ENCODE measurements at places on chromosomes 2 and 18.
A peak's percentile ranks its signal among the peaks of the same experiment; 100 is the strongest.

DNA sequence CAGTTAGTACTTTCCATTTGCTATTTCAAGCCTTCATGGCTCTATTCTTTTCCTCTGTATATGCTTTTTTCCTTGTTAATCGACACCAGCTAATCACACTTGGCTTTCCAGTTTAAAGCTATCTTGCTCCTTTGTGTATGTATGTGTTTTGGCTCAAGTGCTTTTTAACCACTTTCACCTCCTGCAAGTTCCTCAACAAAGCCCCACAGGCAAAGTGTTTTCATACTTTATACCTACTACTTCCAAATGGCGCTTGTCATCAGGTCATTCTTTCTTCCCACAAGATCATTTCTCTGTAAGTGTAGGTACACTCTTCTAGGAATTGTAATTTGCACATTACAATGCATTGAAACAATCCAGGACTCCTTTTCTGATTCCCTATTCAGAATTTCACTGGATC lies 64.0 kb upstream of the FIGN start:
- no peak for DNase-seq

GRCh38 chr18:45723567-45724355 lies at the start of gene SLC14A1:
Gene SLC14A1 (plus strand): TSS chr18:45724181. CDS start chr18:45730321, 6,140 bp downstream.
- no peak for DNase-seq

GRCh38 chr2:128585706-128586105 lies 267.0 kb upstream of the HS6ST1 start:
- DNase-seq: peak; percentile 83

- DNase-seq: peak; percentile 26
These were observed 25.4 kb downstream of the WDR75 start for GRCh38 chr2:189466656-189467055.

DNA sequence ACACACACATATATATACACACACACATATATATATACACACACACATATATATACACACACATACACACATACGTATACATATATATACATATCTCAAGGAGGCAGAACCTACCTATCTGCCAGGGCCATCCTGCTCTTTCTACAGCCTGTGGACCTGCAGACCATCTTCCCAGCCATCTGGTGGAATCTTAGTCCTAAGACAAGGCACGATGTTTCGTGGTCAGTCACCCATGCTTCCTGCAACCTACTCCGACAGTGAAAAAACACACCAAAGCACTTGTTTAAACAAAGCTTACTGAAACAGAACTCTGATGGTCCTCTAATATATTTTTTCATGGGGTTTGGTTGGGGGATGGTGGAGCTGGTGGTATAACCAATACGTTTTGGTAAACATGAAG lies 164.2 kb upstream of the ZNF521 start:
- DNase-seq: no peak

Data from fibroblast of skin of right quadriceps (primary cell).